ENCODE measurements at places on chromosomes 3 and 15.

GRCh38 chr15:92881211-92881754 lies 18.8 kb upstream of the CHD2 start:
- DNase-seq = no peak

DNA sequence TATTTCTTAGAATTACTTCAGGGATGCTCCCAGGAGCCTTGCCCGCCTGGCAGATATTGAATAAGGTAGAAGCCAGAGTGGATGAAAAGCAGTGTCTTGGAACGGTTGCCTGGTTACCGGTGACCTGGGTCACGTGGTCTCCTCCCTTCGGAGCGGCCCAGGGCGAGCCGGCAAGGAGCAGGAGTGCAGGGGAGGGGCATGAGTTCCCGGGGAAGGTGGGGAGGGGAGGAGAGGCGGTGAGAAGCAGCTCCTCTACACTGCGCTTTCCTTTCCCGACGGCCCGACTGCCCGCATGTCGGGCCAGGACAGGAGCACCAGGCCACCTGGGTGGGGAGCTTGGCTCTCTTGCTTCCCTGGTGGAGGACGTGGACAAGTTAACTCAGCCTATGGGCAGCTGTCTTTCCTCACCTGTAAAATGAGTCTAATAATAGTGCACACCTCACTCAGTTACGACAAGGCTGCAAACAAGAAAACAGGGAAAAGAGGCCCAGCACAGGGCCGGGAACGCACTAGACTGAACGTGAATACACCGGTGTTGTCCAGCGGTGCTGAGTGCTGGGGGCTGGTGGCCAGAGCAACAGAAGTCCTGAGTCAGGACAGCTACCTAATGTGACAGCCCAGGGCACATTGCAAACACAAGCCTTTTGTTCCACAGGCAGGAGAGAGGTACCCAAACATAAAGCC lies 198.3 kb downstream of the ADAMTS9 start:
- DNase-seq = no peak

GRCh38 chr3:46646700-46647099 lies 34.4 kb downstream of the FAM240A start:
- no peak for DNase-seq

GRCh38 chr3:184583578-184584451 lies 22.2 kb downstream of the EPHB3 start:
- DNase-seq = no peak

DNA sequence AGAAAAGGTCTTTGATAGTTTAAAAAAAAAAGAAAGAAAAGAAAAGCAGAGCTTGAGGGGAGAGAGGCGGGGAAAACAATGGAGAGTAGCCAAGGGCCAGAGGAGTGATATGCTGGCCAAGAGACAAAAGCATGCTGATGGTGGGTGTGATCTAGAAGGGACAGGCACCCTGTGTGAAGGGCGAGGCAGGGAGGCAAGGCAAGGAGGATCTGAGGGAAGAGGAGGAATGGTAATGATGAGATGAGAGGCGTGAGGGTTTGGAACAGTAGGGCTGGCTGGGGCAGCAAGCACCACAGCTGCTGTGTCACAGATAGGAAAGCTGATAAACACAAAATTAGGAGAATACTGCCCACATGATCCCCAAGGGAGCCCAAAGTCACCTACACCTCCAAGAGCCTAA lies 65.5 kb downstream of the LARS2 start:
- DNase-seq = no peak

DNA sequence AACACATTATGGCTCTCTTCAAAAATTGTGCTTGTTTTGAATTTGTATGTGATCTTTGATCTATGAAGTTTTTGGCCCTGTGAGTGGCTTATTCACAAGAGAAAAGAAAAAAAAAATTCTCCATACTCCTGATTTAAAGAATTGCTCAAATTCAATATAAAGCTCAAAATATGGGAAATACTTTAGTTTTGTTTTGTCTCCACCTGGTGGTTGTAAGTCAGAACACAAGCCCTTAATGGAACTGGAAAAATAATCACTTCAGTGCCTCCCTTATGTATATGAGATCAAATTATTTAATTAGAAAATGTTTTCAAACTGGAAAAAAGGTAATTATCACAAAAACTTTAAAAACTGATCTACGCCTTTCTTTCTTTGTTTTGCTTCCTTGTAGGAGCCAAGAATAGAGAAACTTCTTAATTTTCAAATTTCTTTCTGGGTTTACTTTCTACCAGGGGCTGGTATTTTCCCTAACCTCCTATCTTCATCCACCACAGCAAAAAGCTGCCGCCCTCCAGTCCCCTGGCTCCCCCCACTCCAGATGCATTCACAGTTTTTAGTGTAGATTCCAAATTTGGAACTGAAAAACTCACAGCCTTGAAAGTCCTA lies 50.6 kb downstream of the SERP1 start:
- no peak for DNase-seq

- no peak for DNase-seq
Measured at GRCh38 chr3:47274652-47275051, 7.9 kb downstream of the KIF9 start.

- no peak for DNase-seq
Measured at GRCh38 chr15:57462381-57462780, 86.1 kb downstream of the CGNL1 start.

- DNase-seq = no peak
Measured at GRCh38 chr3:170534227-170534626, 51.6 kb downstream of the SLC7A14 start.

DNA sequence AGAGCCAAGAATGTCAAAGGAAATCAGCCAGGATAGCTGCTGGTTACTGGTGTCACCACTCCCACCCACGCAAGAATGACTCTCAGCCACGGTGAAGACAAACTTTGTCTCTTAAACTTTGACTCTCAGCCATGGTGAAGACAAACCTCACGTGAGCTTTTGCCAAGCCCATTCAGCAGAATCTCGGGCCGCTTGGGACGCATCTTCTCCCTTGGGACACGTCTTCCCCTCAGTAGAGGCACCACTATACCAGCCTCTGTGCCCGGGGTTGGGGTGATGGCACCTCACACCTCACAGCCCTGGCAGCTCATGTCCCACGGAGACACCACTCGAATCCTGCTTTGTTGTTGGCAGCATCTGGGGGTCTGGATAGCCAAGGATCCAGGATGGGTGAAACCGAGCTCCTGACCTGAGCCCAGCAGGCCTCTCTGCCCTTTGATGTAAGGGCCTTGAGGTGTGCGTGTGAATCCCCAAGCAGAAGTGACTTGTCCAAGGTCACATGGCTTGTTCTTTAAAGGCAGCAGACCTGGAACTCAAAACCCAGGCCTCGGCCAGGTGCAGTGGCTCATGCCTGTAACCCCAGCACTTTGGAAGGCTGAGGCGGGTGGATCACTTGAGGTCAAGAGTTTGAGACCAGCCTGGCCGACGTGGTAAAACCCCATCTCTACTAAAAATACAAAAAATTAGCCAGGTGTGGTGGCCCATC lies 21.8 kb downstream of the RBPMS2 start:
- no peak for DNase-seq

DNA sequence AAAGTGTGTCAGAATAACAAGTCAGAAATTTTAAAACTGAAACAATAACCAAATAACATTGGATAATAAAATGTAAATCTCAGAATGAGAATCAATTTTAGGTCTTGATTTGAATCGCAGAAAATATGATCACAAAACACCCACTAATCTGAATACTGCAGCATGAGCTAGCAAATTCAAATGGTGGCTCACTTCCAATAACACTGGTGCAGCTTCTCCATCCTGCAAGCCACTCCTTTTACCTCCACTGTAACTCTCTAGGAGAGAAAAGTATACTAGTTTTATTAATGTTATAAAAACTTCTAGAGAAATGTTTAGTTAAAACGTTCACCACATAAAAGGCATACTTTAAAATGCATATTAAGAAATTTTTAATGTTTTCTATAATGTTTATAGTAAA lies 30.4 kb downstream of the UBE3A start:
- no peak for DNase-seq

GRCh38 chr15:52016316-52016715 lies 2.7 kb upstream of the MAPK6 start:
- DNase-seq = no peak

DNA sequence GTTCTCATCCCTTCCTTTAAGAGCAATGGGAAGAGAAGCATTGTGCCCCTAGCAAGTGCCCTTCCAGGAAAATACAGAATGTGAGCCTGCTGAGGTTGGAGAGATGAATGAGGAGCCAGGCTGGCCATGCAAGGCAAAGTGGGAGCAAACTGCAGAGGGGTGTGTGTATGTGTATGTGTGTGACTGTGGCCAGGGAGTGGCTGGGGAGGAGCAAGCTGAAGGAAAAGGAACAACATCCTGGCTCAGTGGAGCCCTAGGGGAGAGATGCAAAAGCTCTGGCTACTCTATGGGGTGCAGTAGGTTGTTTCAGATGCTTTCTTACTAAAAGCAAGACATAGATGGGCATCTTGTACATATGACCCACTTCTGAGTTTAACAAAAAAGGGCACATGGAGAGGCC lies 20.6 kb downstream of the FOXP1 start:
- DNase-seq = no peak

DNA sequence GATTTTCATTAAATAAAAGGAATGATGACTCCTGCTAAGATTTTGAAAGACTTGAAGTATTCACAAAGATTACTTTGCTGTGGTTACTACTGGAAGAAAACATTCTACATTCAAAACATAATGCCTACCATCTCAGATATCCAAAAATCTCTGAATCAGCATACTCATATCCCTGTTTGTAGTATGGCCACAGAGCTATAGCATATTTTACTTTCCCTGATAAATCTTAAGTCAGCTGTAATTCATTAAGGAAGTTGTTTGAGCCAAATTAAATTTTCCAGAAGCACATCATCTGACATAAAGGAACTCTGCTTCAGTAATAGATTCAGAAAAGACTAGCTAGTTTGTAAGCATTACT lies 942.0 kb downstream of the ROBO1 start:
- DNase-seq = no peak

GRCh38 chr15:69459066-69459465 lies 6.4 kb downstream of the RPLP1 start:
- no peak for DNase-seq

GRCh38 chr3:175007306-175007705 lies 148.2 kb downstream of the NAALADL2 start:
- DNase-seq = no peak
